ENCODE measurements at places on chromosomes 16 and 17.
A peak's percentile ranks its signal among the peaks of the same experiment; 100 is the strongest.

- DNase-seq: no peak
These were observed 35.0 kb downstream of the PSME3IP1 start for GRCh38 chr16:57150682-57151330.

DNA sequence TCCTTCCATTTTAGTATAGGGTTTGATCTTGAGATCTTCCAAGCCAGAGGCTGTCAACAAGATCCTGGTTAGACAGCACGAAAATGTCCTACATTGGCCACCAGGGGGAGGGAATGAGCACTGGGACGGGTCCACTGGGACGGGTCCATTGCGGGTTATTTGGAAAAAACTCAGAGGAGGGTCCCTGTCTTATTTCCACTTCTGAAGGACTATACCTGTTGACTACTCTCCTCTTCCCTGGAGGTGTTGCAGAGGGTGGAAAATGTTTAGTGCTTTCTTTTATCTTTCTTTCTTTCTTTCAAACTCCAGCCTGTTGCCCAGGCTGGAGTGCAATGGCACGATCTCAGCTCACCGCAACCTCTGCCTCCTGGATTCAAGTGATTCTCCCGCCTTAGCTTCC is 2.5 kb downstream of the TTLL6 start:
- DNase-seq: peak; percentile 20

- DNase-seq: no peak
These were observed 573 bp downstream of the CDT1 start for GRCh38 chr16:88804173-88804551.

DNA sequence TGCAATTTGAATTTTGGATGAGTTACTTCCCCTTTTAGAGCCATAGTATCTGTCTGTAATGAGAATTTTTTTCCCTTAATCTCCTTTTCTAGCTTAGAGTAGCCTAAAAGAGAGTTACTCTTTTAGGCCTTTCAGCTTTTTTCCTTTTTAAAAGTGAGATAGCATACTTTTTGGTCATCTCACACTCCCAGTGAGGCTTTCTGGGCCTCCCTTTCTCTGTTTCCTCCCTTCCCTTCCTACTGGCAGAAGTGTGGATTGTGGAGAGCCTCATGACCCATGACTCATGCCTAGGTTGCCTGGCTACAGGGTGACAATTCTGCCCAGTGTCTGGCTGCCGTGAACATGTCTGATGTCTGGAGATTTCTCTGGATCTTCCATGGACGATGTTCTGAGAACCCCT is 15.2 kb downstream of the KRT23 start:
- DNase-seq: peak; percentile 94

DNA sequence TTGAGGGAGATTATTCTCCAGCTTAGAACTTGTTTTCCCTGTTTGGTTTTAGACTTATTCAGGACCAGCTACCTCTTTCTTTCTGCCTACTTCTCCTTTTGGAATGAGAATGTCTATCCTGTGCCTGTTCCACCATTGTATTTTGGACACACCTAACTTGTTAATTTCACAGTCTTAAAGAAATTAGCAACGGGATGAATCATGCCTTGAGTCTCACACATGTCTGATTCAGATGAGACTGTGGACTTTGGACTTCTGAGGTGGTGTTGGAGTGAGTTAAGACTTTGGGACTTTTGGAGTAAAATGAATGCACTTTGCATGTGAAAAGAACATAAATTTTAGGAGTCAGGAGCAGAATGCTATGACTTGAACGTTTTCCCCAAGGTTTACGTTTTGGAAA is 581.4 kb downstream of the CDH11 start:
- no peak for DNase-seq

DNA sequence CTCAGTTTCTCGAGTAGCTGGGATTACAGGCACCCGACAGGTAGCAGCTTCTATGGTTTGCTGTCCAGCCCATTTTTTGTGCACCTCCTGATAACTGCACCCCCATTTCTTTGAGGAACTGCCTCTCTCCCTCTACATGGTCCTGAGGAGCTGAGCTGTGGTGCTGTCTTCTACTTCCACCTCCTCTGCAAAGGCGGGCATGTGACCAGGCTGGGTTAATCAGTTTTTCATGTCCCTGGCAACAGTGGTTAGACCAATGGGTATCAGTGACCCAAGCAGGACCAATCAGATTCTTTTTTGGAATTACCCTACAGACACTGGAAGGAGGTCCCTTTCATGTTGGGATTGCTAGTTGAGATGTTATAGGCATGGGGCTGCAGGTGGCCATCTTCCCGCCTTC is 41.3 kb downstream of the TBX21 start:
- DNase-seq: no peak

DNA sequence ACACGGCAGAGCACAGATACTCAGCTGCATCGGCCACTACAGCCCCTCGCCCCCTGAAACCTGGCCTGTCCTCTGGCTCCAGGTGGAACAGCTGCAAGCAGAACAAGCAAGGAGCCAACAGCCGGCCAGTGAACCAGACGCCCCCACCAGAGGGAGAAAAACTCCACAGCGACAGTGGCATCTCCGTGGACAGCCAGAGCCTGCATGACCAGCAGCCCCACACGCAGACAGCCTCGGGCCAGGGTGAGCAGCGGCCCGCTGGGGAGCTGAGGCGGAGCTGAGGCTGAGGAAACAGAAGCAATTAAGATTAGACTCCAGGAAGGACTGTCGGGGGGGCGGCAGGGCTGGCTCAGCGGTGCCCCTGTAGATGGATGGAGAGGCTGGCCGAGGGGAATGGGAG is 16.7 kb downstream of the NGFR start:
- no peak for DNase-seq

GRCh38 chr17:20121359-20122253 is 112.4 kb downstream of the SPECC1 start:
- peak; percentile 27 for DNase-seq

GRCh38 chr16:50271148-50272041 is 5.0 kb downstream of the ADCY7 start:
- DNase-seq: no peak

DNA sequence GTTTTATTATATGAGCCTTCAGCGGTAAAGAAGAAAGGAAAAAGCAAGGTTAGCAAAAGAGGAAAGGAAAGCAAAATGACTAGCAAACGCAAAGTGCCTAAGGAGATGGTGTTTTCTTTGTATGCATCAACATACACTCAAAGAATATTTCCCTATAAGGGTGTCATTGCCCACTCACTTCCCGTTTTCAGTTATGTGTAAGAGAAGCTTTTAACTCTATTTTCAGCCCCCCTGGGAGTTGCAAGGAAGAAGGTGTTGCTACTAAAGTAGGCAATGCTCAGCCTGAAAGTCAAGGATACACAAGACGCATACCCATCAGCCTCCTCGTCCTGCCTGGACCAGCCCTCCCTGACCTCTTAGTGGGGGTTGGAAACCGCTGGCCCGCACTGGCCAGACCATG is 267.7 kb upstream of the ZFHX3 start:
- DNase-seq: no peak

- DNase-seq: no peak
These were observed 560 bp downstream of the TELO2 start for GRCh38 chr16:1493746-1494094.

- peak; percentile 97 for DNase-seq
These were observed 13.8 kb downstream of the ITGB3 start for GRCh38 chr17:47267354-47267828.

DNA sequence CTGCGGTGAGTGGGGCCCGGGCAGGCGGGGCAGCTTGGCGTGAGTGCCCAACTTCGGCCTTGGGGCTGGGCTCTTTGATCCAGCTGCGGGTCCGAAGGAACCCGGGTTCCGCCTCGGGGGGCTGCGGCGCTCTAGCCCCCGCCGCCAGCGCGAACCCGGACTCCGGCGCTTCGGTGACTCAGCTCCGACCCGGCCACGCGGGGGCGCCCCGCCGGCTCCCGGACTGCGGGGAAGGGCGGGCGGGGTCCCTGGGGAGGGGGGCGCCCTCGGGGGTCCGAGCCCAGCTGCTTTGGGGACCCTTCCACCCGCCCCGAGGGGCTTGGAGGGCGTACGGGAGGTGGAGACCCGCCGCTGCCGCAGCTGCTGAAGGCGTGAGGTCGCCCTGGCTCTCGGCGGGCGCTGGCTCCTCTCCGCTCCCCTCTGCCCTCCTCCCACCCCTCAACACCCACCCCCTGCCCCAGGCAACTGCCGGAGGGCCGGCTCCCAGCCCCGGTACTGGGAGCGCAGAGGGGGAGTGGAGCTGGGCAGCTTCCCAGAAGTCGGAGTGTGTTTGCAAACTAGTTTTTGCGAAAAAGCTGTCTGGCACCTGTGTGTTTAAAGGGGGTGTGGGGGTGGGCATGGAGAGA is 516 bp downstream of the CPNE2 start:
- DNase-seq: no peak

- peak; percentile 93 for DNase-seq
These were observed 11.6 kb upstream of the RMI2 start for GRCh38 chr16:11333702-11334101.

DNA sequence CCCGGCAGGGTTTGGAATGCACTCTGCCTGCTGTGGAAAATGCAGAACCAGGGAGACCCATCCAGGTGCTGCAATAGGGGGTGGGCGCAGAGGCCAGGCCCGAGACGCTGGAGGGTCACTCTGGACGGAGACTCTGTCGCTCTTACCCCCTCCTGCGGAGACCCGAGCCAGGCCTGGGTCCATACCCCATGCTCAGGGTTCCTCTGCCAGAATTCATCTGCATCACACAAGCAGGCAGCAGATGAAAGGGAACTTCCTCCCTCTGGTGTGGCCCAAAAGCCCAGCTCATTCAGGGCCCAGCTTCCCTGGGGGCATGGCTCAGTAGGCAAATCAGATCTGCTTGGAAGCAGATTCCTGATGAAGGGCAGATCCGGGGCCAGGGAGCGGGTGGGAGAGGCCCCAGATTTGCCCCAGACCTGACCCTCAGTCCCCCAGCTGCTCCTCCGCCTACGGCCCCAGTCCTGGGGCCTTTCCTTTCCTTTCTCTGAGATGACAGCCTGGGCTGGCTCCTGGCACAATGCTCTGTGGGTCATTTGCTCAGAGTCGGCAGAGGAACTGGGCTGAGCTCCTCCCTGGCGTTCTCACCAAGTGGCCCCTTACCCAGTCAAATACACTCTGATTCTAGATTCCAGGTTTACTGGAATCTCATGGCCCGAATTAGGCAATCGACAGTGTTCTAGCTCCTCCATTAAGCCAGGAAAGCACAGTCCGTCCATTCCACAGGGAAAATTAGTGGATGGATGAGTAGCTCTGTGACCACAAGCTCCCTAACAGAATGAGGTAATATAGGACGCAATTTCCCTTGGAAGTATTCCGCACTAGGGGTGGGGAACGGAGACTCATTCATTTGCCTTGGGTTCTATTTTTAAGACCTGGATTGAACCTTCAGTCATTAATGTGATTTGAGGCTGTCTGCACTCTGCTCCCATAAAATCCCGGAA is 19.1 kb upstream of the RASD1 start:
- DNase-seq: no peak

Data from kidney glomerular epithelial cell (primary cell).